ENCODE measurements at places on chromosomes 11 and 22. TPM values are rescaled to one million over a fixed set of nuclear protein-coding genes. Genes with fewer than 3 reads are reported as not detected.
A peak's percentile ranks its signal among the peaks of the same experiment; 100 is the strongest.

DNA sequence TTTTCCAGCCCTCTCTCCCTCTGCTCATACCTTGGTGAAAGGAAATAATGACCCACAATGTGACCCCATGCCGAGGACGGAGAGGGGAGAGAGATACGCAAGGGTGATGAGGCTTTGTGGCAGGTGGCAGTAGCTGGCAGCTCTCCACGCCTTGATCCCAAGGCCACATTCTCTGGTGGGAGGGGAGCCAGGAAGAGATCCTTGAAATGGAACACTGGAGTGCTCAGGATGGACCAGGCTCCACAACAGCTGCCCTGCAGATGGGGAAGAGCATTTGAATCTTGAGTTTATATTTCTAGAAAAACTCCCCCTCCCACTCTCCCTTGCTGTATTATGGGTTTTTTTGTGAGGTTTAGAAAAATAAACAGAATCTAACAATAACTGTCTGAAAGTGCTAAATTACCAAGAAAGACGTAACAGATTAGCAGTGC lies 61.6 kb upstream of the CDON start:
- no peak for DNase-seq

The MS4A3 gene
- total RNA-seq: not detected

DNA sequence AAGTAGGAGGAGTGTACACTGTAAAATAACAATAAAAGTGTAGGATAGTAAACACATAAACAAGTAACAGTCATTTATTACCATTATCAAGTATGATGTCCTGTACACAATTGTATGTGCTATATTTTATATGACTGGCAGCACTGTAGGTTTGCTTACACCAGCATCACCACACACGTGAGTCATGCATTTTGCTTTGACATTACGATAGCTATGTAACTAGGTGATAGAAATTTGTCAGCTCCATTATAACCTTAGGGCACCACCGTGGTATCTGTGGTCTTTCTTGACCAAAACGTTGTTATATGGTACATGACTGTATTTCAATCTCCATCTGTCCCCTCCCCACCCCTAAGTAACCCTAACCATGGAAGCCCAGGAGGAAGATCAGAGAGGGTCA lies 1.1 kb downstream of the DNAL4 start:
- no peak for DNase-seq

- peak; percentile 51 for DNase-seq
Observed at GRCh38 chr11:76597533-76598425, 72.8 kb downstream of the LRRC32 start.

GRCh38 chr22:50717709-50718351 lies 20.2 kb upstream of the ACR start:
- no peak for DNase-seq

The IL10RA gene
- total RNA-seq: not detected

Measured in osteoblast (primary cell).